ENCODE measurements at places on chromosomes 4 and X.

DNA sequence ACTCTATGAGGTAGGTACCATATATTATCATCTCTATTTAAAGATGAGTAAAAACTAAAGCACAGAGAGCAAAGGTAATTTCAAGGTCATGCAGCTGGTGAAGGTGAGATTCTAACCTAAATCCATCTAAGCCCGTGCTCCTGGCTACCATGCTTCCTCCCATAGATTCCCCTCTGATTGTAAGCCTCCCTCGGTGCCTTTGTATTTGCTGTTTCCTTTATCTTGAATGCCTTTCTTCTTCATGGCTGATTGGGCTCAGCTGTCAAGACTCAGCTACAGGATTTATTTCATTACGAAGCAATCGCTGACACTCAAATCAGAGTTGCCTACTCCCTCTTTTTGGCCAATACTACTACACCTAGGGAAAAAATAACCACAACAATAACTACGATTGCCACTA is 217.1 kb downstream of the ARAP2 start:
- no peak for DNase-seq

DNA sequence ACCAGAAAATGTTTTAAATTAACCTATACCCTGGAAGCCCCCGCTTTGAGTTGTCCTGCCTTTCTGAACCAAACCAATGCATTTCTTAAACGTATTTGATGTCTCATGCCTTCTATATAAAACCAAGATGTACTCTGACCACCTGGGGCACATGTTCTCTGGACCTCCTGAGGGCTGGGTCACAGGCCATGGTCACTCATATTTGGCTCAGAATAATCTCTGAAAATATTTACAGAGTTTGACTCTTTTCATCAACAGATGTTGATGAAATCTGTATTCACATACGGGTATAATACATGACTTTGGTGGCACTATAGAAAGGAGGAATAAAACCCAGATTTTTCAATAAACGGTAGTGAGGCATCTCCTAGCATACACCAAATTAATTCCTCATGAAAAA is 55.7 kb downstream of the STAP1 start:
- DNase-seq, result no peak

DNA sequence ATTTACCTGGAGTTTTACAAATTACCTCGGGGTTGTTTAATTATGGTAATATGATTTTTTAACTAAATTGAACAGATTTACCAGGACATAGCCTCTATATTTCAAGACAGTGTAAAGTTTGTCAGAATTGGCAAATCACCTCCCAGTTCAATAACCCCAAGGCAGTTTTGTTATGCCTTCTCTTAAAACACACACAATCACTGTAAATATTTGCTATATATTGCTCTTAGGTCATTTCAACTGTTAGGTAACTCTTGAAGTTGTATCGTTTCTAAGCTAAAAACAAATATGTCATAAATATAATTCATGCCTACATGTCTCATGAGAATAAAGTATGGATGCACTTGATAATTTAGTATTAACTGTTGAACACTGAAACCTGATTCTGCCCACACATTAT is 24.1 kb downstream of the PDLIM5 start:
- DNase-seq, result no peak

- DNase-seq, result peak; percentile 76
Observed at GRCh38 chrX:150062292-150063137, 124.2 kb upstream of the EOLA2 start.

- DNase-seq, result no peak
Observed at GRCh38 chrX:134148172-134148692, 88.8 kb upstream of the CCDC160 start.

- DNase-seq, result no peak
Observed at GRCh38 chr4:157048248-157048647, 27.7 kb upstream of the GLRB start.

GRCh38 chr4:53654300-53654758 is 63.0 kb upstream of the LNX1 start:
- no peak for DNase-seq

GRCh38 chr4:972651-973424 is 531 bp downstream of the DGKQ start:
- no peak for DNase-seq

DNA sequence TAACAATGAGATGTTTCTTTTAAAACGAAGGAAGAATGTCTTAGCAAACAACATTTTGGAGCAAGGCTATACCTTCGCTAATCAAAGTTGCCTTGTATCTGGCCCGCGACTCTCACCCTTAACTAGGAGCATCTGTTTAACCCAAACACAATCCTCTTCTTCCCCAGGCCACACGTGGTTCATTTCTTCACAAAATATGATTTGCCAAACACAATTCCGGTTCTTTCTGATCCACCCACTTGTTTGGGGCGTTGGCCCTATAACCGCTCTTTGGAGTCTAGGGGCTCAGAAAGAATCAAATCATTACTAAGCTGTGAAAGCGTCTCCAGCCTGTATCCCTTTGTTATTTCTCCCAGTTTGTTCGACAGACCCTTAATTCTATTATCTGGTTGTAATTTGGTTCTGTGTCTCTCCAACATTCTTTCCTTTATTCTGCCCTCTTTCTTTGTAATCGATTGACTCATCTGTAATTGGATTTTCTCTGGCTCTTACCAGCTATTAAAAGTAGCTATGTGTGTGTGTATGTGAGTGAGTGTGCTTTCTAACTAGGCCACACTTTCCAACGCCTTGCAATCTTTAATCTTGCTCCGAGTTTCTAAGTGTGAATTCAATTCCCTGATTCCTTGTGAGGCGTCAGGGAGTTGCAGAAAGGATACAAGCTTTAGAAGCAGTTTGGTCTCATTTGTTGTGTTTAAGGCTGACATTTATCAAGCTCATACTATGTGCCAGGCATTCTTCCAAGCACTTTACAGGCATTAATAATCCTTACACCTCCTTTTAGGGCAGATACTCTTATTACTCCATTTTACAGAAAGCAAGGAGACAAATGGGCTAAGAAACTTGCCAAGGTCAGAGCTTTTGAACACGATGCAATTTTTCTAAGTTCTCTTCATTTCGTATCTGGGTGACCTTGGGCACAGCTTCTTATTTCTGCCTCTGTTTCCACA is 138.6 kb upstream of the CPEB2 start:
- no peak for DNase-seq

GRCh38 chrX:45669715-45670340 is 469.2 kb upstream of the DIPK2B start:
- DNase-seq, result no peak
